Caudate nucleus (tissue), 63 donors: ENCODE measurements at places on chromosomes 5 and 9.

DNA sequence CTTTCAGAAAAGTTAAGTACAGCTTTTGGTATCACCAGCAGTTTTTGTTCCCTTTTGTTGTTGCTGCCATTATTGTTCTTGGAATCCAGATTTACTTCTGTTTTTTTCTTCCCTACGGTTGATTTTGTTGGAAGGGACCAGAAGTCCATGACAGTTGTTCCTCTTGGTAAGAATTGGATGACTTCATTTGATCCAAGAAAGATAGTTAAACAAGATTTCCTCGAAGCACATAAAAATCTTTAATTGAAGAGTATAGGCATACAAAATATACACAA, 65.4 kb downstream of the CDC42SE2 start:
- no peak for DNase-seq

GRCh38 chr9:14157191-14157590, 156.8 kb downstream of the NFIB start:
- DNase-seq, result no peak

DNA sequence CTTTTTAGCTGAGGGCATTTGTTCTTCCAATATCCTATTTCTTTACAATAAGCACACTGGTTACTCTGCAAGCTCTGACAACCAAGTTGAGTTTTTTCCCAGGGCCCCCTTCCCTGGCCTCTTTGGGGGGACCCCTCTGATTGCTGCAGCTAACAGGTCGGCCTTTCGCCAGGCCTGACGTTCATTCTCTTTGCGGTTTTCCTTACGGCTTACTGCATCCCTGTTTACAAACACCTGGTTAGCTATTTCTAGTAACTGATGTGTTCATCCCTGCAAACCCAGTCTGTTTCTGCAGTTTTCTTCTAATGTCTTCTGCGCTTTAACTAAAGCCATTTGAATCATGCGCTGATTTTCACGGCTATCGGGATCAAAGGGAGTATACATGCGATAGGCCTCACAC, 37.5 kb upstream of the PPP1R26 start:
- no peak for DNase-seq

- no peak for DNase-seq
Measured at GRCh38 chr9:102479191-102479590, 515.9 kb upstream of the CYLC2 start.

DNA sequence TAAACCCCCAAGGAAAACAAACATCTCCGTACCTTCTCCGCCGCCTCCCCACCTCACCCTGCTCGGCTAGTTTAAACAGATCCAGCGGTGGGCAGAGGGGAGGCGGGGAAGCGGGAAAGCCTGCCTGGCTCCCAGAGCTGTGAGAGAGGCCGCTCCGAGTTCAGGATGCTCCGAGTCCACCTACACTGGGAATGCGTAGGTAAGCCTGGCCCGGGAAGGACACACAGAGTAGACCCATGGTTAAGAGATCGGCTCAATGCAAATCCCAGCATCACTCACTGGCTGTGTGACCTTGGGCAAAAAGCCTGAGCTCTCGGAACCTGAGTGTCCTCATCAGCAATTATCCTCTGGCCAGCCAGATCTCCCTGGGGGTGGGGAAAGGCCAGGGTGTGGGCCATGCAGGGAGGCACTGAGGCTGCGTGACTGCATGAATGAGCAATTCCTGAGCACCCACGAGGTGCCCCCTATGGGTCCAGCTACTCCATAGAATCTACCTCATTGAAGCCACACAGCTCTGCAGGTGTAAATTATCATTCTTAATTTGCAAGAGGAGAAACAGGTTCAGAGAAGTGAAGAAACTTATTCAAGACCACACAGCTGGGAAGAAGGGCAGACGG, 30.5 kb upstream of the LMX1B start:
- DNase-seq, result no peak

- DNase-seq, result no peak
Measured at GRCh38 chr5:122110987-122111386, 18.4 kb upstream of the ZNF474 start.

GRCh38 chr9:27590651-27591050, 17.4 kb upstream of the C9orf72 start:
- no peak for DNase-seq

DNA sequence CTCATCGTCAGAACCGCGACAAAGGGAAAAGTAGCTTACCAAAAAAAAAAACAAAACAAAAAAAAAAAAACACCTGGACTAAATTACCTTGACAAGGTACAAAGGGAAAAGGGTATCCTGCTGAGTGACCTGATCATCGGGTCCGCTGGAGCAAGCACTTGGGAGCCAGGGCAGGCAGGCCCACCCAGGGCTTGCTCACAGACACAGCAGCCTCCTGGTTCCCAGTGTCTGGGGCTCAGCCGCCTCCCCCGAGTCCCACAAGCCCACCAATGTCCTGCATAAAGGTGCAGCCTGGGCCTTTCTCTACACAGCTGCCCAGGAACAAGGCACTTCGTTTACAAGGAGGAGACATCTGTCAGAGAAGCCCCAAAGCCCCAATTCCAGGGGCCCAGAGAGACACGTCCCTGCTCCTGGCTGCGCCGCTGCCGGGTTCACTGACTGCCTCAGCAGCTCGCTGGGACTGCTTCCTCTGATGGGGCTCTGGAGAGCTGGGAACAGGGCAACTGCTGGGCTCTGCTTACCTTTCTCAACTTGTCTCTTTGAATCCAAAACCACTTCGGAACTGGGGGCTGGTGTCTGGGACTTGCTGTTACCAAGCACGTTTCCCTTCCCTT, 63.4 kb downstream of the GOLM1 start:
- DNase-seq, result no peak

DNA sequence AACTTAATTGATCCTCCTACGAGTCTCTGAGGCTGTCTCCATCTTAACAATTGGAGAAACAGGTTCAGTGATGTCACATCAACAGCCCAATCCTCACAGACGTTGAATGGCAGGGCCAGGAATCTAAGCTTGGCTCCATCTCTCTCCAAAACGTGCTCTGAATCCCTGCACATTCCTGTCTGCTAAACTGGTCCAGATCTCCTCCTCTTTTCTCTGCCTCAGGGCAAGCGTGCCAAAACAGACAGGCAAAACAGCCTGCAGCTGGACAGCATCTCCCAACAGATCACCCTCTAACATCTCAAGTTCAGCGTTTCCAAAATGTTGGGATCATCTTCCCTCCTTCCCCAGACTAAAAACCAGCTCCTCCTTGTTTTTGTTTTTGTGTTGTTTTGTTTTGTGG, 6.6 kb downstream of the FBP1 start:
- no peak for DNase-seq
